ENCODE measurements at places on chromosomes 12 and 14.

DNA sequence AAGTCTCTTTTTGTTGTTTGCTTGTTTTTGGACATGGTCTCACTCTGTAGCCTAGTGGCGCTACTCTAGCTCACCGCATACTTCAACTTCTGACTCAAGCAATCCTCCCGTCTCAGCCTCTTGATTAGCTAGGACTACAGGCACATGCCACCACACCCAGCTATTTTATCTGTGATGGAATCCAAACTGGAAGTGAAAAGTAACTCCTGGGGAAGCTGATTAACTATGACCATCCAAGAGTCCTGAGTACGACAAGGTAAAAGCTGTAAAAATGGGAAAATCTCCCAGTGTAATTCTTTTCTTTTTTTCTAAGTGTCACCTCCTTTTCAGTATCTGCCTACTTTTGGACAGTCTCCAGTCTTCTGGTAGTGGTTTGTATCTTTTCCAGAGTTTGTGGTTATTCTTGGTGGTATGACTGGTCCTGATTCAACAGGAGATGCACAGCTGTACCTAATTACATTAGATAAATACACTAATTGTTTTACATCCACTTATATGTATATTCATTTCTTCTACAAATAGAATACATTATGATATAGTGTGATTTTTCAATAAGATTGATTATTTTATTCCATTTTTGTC is 97.8 kb downstream of the SLC6A15 start:
- DNase-seq: peak; percentile 74

DNA sequence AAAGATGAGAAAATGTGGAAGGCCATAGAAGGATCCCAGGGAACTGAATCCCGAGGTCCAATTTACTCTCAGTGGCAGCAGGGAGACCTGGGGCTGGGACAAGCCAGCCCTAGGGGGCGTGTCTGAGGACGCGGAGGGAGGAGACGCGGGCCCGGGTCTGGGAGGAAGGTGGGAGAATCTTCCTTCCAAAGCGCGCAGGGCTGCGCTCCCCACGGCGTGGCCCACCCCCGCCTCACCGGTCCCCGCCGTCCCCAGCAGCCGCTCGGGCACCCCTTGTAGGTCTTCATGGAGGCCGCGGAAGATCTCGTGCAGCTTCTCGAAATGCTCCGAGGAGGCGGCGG is 323 bp downstream of the VTI1B start:
- DNase-seq: no peak

- no peak for DNase-seq
Observed at GRCh38 chr12:27940245-27940644, 32.3 kb downstream of the PTHLH start.

GRCh38 chr14:93028724-93029076 is 87.0 kb downstream of the ITPK1 start:
- DNase-seq: no peak

GRCh38 chr12:127559349-127560040 is 707.5 kb upstream of the TMEM132C start:
- DNase-seq: peak; percentile 95

DNA sequence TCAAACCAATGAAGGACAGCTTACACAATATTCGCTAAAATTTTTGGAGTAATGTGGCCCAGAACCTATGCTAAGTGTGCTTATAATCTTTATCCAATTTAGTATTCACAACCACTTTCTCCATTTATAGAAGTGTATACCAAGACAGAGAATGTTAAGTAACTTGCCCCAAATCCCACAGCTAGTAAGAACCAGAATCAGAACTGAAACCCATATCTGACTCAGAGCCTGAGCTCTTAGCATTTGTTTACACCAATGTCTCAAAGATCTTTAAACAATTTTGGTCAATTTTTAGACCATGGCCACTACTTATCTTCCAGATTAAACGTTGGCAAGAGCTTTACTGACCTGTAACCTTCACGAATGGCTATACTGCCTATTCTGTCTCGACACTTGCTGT is 53.0 kb downstream of the PAPLN start:
- DNase-seq: no peak

- DNase-seq: no peak
Observed at GRCh38 chr14:65352964-65353530, 59.5 kb upstream of the FUT8 start.

GRCh38 chr14:75098682-75099081 is 28.2 kb downstream of the NEK9 start:
- DNase-seq: no peak

- no peak for DNase-seq
Observed at GRCh38 chr14:58408681-58409215, 13.0 kb downstream of the TOMM20L start.

- no peak for DNase-seq
Observed at GRCh38 chr12:76990716-76991115, 74.7 kb downstream of the E2F7 start.

GRCh38 chr14:88154321-88154720 is 149.4 kb downstream of the GPR65 start:
- no peak for DNase-seq

DNA sequence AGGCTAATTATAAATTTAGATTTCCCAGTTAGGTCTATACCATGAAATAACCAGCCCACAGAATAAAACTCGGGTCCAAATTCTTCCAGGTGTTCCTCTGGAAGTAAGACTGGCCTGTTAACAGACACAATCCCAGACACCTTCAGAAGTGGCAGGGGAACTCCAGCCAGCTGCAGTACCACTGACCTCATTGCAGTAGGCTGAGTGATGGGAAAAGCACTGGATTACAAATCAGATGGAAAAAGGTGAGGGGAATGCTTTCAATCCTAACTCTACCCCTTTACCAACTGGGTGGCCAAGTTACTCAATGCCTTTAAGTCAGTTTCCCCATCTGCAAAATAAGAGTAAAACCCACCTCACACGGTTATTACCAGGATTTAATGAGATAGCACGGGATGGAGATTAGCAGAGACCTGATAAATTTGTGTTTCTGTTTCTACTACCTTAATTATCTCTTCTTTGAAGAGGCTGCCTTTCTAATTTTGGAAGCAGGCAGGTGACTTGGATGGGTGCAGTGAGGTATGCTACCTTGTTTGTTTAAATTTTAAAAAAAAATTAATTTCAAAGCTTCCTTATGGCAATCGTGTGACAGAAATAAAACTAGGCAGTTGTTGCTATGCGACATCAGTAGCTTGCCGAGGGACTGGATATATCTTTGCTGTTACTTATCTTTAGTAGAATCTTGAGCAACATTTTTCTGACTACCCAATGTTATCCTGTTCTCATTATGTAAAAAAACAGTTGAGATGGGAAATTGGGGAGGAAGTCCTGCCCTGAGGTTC is 167.3 kb upstream of the GRIN2B start:
- no peak for DNase-seq

DNA sequence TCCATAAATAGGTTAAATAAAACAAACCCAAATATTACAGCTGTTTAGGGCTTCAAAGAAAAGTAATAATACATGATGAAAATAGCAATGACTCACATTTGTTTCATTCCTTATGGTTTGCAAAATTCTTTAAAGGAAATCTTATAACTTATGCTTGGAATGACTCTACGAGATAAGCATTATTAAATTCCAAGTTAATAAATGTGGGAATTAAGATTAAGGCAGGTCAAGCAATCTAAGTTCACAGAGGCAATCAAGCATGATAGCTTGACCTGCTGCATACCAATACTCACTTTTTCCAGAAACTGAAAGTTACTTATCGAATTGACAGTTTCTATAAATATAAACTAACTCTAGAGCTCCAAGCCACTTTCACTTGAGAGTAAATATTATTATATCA is 1002.9 kb upstream of the SEL1L start:
- DNase-seq: no peak

DNA sequence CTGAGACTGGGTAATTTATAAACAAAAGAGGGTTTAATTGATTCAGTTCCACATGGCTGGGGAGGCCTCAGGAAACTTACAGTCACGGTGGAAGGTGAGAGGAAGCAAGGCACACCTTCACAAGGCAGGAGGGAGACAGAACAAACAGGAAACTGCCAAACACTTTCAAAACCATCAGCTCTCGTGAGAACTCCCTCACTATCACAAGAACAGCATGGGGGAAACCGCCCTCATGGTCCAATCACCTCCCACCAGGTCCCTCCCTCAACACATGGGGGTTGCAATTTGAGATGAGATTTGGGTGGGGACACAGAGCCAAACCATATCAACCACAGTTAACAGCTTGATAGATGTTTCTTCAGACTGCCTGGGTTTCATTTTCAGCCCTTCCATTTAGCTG is 6.2 kb upstream of the GNPNAT1 start:
- DNase-seq: no peak

GRCh38 chr14:40394634-40395340 is 962.6 kb upstream of the FBXO33 start:
- no peak for DNase-seq

- peak; percentile 24 for DNase-seq
Observed at GRCh38 chr14:49250109-49250508, 336.1 kb downstream of the RPS29 start.

- DNase-seq: peak; percentile 59
Observed at GRCh38 chr14:53894456-53894855, 62.2 kb downstream of the BMP4 start.

GRCh38 chr12:120352117-120352516 is 16.8 kb downstream of the MSI1 start:
- DNase-seq: no peak

DNA sequence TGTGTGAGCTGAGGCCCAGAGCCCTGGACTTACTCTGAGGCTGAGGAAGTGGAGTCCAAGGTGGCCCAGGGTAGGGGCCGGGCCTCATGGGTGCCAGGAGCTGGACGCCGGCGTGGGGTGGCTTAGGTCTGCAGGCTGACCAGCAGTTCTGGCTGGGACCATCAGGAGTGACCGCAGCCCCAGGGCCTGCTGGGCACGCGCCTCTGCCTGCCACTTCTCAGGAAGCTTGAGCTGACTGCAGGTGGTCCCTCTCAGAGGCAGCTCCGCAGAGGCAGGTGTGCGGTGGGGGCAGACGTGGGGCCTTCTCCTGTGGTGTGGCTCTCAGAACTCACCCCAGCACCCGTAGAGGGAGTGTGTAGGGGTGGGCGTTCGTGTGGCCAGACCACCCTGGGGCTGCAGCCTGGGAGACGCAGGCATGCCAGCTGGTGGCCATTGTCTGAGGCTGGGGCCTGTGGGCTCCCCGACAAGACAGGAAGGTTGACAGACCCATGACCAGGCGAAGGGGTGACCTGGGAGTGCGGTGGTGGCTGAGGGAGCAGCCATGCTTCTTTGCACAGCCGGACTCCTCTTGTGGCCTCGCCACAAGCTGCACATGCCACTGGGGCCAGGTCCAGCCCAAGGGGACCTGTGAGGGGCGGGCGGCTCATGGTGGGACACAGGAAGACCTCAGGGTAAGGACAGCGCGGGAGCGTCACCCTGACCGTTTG is 40.0 kb upstream of the TEX22 start:
- DNase-seq: no peak

DNA sequence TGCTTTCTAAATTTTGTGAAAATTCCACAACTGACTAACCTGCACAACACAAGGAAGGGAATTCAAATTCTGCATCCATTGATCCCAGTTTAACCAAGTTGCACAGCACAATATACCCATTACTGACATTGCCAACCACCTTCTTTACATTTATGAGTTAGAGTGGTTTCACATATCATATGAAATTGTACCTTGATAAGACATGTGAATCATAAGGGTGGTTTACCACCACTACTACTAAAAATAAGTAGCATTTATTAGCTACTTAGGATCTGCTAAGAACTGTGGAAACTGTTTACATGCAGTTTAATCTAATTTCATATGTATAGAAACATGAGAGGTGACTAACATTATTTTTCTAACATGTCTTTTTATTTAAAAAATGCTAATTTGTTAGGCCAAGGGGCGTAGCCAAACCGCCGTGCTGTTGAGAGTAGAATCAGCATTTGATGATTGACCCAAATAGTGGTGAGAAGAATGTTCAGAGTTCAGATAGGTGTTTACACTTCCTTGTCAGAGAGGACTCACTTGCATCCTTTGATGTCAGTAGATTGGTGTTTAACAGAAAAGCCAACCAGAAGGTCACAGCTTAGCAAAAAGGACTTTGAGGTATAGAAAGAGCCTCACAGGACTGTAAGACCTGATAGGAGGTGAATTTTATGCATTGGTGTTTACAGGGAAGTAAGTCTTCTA is 56.2 kb downstream of the LRFN5 start:
- no peak for DNase-seq

- no peak for DNase-seq
Observed at GRCh38 chr14:51308866-51309265, 68.8 kb downstream of the TMX1 start.

GRCh38 chr12:112869778-112870177 is 37.0 kb upstream of the OAS1 start:
- DNase-seq: no peak

DNA sequence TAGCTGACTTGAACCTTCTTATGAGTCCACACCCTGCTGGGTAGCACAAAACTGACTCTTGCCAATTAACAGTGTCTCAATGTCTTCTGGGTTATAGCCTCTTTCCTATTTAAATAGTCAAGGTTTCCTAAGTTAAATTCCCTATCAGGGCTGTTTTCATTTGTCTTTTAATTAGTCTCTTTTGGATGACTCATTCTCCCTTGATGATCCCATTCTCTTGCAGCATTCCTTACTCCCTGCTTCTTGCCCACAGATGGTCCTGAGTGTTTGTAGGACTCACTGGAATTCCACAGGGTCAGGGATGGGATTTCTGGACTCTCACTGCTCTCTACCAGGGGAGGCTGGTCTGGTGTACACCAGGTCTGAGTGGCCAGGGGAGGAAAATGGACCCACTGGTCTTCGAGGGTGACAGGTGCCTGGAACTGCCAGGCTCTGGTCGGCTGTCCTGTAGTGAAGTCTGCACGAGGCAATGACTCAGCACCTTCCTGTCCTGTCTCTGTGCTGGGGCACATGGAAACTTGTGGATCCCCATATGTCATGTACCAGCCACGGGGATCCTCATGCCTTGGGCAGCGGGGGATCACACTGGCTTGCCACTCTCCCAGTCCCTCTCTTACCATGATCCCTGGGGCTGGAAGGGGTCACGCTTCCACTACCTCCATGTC is 236.5 kb upstream of the PELI2 start:
- peak; percentile 40 for DNase-seq

GRCh38 chr12:18284386-18284785 is 23.1 kb downstream of the PIK3C2G start:
- peak; percentile 9 for DNase-seq

DNA sequence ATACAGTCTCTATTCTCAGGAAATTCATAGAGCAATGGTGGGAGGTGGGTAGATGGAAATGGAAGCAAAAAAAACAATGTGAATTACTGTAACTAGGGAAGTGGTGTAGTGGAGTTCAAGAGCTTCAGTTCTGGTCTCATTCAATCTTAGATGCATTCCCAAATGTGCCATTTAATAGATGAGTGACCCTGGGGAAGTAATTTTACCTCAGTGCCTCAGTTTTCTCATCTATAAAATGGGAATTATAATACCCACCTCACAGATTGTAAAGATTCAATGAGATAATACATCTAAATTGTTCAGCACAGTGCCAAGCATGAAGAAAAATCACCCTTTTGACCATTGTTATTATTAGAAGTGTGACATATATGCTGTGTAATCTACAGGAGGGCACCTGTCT is 173.1 kb downstream of the SLC38A4 start:
- no peak for DNase-seq

GRCh38 chr14:63220526-63220925 is 16.3 kb downstream of the RHOJ start:
- DNase-seq: no peak

- DNase-seq: no peak
Observed at GRCh38 chr12:109711596-109712461, 1.8 kb upstream of the FAM222A start.

GRCh38 chr14:71616013-71616412 is 316.2 kb upstream of the RGS6 start:
- no peak for DNase-seq

- no peak for DNase-seq
Observed at GRCh38 chr14:60722357-60723115, 1.6 kb downstream of the SIX4 start.
